ENCODE measurements at places on chromosomes 11 and 22.

DNA sequence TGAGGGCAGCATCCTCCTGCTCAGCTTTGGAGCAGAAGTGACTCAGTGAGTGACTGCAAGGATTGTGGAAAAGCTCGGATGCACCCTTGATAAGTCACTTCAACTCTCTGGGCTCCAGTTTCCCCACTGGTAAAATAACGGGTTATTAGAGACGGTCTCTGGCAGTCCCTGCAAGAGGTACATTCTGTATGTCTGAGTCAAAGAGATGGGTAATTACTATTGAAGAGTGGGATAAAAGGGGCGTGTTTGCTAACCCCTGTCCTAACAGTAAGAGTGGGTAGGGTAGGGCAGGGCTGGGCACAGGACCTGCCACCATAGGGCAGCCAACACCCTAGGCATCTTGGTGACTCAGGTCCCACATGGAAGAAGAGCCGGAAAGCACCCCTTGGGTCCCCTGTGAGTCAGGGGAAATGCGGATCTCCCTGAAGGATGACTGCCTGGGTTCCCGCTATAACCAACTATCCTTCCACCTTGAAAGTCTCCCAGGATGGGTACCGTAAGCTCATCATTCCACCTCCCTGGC, 7.3 kb upstream of the AHNAK start:
- DNase-seq: no peak

GRCh38 chr22:39991159-39991860, 3.4 kb upstream of the FAM83F start:
- no peak for DNase-seq

GRCh38 chr11:63889344-63889743, 27.6 kb downstream of the RCOR2 start:
- DNase-seq: no peak

DNA sequence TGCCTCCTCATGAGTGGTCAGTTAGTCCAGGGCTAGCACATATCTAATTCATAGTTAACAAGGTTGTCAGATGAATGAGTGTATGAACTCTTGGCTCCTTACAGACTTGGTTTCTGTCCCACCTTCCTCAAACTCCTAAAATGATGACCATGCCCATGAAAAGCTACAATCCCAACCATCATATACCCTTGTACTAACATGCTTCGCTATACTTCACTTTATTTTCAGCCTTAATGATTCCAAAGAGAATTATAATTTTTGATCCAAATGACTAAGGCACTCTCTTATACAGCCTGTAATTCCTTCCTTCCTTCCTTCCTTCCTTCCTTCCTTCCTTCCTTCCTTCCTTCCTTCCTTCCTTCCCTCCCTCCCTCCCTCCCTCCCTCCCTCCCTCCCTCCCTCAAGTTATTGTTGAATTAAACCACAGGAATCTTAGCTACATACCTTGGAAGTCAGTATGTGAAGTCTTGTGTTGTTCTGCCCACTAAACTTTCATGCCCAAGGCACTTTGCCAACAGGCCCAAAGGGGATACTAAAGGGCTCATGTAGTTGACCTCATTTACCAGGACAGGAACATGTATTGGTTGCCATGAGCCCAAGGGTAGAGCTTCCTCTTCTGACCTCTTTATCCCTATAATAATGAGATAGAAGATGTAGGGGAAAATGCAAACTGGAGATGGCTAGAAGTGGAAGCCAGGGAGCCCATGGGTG, 37.4 kb downstream of the CALCA start:
- DNase-seq: no peak

DNA sequence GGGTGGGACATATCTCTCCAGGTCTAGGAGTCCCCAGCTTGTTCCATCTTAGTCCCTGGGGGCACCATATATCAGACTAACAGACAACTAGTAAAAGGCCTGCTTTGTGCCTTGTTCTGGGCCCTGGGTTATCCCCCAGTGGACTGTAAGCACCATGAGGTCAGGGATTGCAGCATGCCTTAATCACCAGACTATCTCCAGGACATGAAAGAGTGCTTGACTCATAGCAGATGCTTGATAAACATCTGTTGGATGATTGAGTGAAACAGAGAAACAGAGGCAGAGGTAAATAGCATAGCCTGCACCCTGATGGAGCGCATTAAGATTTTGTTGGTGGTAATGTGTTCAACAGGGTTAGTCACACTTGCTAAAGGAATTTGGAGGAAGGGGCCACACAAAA, 94.1 kb downstream of the MICAL2 start:
- DNase-seq: no peak

- DNase-seq: no peak
Measured at GRCh38 chr11:122933416-122933815, 48.2 kb downstream of the BSX start.

- no peak for DNase-seq
Measured at GRCh38 chr11:132032555-132032954, 662.1 kb downstream of the NTM start.

- DNase-seq: no peak
Measured at GRCh38 chr11:117217141-117218084, 14.5 kb downstream of the PCSK7 start.

DNA sequence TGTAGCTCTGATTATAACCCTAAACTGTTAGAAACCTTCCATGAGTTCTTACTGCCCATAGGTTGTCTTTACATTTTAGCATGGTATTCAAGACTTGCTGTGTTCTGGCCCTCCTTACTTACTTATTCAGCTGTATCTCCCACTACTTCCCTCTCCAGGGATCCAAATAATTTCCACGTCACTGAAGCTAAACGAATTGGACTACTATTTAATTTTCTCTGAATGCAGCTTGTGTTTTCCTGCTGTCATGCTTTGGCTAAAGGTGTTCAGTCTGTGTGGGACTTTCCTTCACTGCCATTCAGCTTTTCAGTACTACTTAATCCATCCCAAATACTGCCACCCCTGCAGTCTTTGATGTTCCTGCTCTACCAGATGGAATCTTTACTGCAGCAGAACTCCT, 88.3 kb downstream of the UVRAG start:
- no peak for DNase-seq

GRCh38 chr22:19398206-19398605, 33.3 kb downstream of the HIRA start:
- DNase-seq: no peak

- DNase-seq: no peak
Measured at GRCh38 chr22:21101877-21102638, 56.3 kb downstream of the LRRC74B start.

DNA sequence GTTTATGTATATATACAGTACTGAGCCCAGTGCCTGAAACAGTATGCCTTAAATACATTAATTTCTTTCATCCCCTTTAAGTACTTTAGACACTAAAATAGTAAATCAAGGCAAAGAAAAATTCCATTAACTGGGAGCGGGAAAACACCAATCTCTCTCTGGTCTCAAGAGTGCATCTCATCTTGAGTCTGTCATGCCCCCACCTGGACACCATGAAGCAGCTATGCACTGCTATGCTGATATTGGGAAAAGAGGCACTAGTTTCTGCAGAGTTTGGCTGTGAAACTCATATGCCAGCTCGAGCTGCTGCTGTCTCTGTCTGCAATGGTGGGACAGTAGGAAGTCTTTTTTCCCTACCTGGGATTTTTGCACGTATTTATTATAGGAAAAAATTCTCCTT, 754.4 kb upstream of the RAG2 start:
- no peak for DNase-seq

- DNase-seq: no peak
Measured at GRCh38 chr11:130449996-130450769, 1.7 kb downstream of the ADAMTS15 start.

DNA sequence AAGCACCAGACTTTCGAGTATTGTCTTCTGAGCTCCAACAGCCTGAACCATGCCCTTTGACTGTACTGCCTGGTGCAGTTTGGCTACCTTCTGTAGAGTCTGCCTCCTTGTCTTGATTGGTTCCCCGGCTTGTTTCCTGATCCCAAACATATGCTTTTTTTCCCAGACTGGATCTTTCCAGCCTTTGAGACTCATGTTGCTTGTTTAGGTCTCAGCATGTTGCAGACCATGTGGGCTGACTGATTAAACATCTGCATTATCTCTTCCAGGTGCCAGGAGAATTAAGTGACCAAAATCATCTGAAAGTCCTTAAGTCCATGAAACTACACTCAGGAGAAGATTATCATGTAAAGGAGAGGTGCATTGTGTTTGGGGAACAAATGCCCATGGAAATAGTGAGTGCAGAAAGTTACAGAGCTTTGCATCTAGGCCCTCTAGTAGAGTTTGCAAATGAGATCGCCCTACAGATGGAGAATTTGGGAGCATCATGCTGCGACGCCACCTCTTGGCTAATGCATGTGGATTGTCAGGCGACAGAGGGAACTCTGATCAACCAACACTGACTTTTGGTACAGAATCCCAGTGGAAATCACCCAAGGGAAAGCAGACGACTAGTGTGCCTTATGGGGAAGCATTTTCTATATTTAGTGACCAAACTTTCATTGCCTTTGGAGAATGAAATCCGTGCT, 188.8 kb downstream of the BLID start:
- DNase-seq: no peak

- DNase-seq: peak; percentile 43
Measured at GRCh38 chr11:17063171-17064002, 14.1 kb downstream of the RPS13 start.

- no peak for DNase-seq
Measured at GRCh38 chr11:121082670-121083069, 18.4 kb upstream of the TECTA start.

DNA sequence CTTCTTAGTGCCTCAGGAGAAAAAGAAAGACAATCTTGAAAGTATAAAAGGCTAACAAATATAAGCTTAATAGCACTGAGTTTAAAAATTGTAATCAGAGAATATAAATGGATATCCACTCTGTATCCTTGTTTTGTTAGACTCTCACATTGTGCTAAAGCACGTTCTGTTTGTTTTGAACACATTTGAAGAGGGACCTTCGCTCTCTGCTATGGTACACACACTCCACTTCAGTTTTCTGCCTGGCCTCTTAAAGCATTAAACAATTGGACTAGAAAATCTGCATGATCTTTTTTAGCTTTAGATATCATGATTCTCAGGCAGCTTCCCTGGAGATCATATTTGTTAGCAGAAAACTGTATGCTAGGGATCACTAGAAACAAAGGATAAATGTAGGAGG, 40.3 kb upstream of the PGR start:
- no peak for DNase-seq

DNA sequence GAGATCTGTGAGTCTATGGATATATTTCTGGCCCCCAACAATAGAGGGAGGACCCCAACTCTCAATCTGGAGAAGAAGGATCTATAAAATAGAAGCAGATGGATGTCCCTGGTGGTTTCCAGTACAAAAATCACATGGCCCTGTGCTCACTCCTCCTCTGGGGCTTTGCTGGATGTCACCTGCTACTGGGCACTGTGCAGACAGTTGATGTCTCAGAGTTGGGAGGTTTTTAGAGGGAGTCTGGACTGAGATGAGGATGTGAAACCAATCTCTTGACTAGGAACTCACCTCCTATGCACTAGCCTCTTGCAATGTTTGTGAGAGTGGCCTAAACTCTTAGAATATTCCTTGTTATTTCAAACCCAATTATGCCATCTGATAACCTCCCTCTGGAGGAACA, 107.2 kb downstream of the SCN3B start:
- DNase-seq: no peak

GRCh38 chr22:18113680-18114394, 3.2 kb downstream of the TUBA8 start:
- DNase-seq: no peak

DNA sequence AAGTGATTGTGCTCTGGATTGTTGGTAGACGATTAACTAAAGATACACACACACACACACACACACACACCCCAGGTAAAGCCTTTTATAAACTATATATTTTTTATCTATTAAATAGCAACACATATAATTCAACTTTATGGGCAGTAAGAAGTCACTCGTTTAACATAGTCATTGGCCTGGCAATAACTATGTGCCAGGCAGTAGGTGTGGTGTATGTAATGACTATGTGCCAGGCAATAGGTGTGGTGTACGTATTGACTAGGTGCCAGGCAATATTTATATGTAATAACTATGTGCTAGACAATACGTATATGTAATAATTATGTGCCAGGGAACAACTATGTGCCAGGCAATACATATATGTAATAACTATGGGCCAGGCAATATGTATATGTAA, 40.0 kb upstream of the TENM4 start:
- no peak for DNase-seq

GRCh38 chr22:20957683-20958431, 9.2 kb upstream of the AIFM3 start:
- no peak for DNase-seq

- DNase-seq: no peak
Measured at GRCh38 chr11:31492320-31492913, 17.0 kb downstream of the IMMP1L start.

DNA sequence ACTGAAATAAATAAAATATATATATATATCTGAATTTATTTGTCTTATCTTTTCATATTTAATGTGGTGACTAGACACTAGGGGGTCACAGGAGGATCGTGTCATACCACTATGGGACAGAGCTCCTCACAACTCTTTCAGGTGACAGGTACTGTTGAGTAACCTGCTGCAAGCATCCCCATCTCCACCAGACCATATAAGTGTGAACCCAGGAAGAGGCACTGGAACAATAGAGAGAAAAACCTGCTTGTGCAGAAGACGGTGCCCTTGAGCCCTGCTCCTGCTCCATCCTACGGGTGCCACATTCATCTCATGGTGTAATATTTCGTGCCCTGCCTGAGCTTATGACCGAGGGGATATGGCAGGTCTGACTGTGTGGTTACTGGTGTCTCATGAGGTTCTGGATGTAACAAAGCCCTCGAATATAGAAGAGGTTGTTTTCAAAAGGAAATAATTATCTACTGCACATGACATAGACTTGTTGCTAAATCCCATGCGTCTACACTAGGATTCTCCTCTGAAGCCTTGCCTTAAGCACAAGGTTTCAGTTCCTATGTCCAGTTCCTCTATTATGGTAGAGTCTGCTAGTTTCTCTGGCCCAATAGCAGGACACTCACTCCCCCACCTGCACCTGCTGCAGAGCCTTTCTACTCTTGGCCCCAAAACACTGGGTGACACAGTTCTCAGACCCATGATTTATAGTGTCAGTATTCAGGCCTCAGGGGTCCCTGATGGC, 70.4 kb downstream of the GGTLC2 start:
- no peak for DNase-seq

DNA sequence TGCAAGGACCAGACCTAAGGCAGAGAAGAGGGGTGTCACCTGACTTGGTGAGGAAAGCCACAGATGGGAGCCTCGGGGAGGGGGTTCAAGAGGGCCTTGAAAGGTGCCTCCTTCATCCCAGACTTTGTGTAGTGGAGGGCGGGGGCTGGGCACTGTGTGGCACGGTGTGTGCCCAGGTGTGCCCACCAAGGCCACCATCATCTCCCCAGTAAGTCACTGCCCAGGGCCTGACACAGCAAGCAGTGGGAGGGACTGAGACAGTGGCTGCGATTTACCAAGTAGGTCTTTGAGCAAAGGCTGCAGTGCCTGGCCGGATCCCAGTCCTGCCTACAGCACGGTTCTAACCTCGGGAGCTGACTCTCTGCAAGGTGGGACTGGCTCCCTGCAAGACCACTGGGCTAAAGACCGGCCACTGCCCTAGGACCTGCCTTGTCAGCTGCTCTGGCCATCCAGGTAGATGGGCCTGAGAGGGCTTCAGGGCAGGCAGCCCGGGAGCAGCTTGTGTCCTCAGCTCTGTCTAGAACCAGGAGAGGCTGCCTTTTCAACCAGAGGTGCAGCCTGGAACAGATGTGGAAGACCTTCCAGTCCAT, 1.4 kb downstream of the OSM start:
- no peak for DNase-seq

GRCh38 chr22:21961886-21962654, 9.4 kb upstream of the PPM1F start:
- no peak for DNase-seq

- no peak for DNase-seq
Measured at GRCh38 chr11:77748266-77748665, 72.3 kb downstream of the RSF1 start.

GRCh38 chr11:11427542-11427941, 74.5 kb upstream of the CSNK2A3 start:
- no peak for DNase-seq
